Activated CD8-positive, alpha-beta memory T cell treated with anti-CD3 and anti-CD28 coated beads for 24 hours (primary cell): ENCODE measurements at places on chromosomes 1 and 21.
A peak's percentile ranks its signal among the peaks of the same experiment; 100 is the strongest.

- DNase-seq: no peak
Observed at GRCh38 chr1:111483876-111484275, 10.1 kb downstream of the C1orf162 start.

DNA sequence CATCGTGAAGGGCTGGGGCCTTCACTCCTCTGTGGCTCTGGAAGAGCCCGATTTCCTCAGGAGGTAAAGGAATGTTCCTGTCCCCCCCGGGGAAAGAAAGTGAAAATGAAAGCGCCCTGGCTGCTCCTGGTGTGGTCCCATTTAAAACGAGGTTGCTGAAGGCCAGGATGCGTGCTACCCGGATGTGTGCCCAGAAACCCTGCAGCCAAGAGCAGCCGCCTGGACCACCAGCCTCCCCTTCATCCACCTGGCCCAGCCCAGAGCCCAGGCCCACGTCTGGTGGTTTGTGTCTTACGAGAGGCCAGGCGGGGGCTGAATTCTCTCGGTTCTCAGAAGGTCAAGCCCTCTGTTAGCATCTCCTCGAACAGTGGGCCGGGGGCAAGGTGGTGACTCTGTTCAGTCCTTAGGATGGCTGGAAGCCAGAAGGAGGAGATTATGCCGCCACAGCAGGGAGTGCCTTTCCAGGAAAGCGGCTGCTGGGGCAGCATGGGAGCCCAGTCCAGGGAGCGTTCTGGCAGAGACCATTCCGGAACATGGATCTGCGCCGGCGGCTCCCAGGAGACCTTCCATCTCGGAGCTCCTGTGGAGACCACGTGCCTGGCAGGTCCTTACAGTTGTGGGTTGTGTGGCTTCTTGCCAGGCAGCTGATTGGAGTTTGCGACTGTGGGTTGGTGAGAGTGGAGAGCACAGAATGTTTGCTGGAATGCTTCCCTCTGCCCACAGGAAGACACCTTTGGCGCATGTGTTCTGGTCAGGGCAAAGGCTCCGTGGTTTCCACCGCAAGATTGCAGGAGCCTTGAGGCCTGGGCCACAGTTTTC, 1.4 kb downstream of the GUK1 start:
- DNase-seq: peak; percentile 69

- DNase-seq: no peak
Observed at GRCh38 chr1:212186427-212187207, 98.6 kb upstream of the PPP2R5A start.

- no peak for DNase-seq
Observed at GRCh38 chr21:26846036-26846931, 1.1 kb upstream of the ADAMTS1 start.

DNA sequence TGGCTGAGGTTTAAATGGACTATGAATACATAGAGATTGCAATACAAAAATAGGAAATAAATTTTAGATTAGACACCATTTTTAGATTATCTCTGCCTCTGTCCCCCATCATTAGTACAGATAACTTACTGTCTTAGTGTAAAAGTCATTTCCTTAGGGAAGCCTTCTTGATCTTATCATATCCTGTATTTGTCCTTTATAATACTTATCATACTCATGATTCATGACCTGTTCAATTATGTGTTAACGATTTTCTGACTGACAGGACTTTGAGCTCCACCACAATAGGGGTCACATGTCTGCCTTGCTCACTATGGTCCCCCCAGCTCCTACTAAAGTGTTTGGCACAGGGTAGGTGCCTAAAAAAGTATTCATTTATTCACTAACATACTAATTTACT, 14.6 kb downstream of the TEX38 start:
- DNase-seq: no peak

GRCh38 chr1:178146436-178146835, 52.5 kb downstream of the RASAL2 start:
- no peak for DNase-seq

DNA sequence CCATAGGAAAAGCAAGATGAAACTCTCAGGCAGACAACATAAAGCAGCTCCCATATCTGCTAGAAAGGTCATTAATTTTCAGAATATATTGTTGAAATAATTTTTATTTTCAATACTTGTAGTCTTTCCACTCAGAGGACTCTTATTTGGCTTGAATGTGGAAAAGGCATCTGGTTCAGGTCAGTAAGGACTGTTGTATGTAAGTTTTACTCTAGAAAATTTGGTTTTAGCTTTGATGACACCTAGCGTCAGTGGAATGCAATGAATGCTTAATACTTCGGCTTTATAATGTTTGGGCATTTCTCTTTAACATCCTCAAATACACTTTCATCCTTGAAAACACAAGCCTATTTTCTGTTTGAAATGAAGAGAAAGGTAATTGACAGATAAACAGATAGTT, 63.3 kb downstream of the LRRC40 start:
- DNase-seq: no peak
